ENCODE measurements at places on chromosomes 2 and 18. TPM values are rescaled to one million over a fixed set of nuclear protein-coding genes. Genes with fewer than 3 reads are reported as not detected.

TMEFF2 gene
- total RNA-seq = 1.4 TPM

- DNase-seq = no peak
Measured at GRCh38 chr2:20326163-20326780, 24.4 kb downstream of the PUM2 start.

WDR35 gene
- 4.6 TPM for total RNA-seq

RAX gene
- total RNA-seq = not detected

- DNase-seq = no peak
Measured at GRCh38 chr18:55953326-55953725, 365.3 kb upstream of the TCF4 start.

MYO1B gene
- total RNA-seq = 114 TPM

CDK5R2 gene
- not detected for total RNA-seq

- DNase-seq = no peak
Measured at GRCh38 chr18:46412916-46413315, 244.1 kb downstream of the LOXHD1 start.

DNA sequence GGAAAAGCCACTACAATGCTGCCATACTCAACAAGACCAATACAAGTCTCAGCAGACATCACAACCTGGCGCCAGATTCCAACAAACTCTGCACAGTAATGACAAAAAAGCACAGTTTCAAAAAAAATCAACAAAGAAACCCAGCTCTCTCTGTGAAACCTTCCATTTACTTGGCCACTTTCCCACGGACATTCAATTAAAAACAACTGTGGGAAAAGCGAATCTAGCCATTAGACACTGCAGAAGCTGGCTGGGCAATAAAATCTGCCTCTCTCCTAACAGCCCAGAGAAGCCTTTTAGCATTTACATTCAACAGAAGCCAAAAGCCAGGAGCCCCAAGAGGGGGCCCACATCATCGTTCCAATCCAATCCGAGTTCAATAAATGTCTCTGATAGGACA, 128.9 kb downstream of the HDAC4 start:
- no peak for DNase-seq

DNA sequence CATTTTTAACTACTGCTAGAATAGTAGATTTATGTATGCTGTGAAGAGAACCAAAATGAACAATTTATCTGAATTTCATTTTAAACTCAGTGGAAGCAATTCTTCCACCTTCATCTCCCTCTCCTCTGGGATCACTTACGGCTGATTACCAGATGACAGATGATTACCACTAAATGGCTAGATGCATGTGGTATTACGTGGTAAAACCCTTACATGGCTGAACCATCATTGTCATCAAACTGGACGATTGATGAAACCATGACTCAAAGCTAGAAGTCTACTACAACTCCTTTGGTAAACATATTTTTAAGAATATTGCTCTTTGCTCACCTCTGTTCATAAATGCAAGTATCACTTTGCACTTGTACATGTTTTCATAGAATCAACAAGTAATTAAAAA, 48.5 kb upstream of the DOCK10 start:
- no peak for DNase-seq

GRCh38 chr2:27798948-27799645, 27.6 kb downstream of the MRPL33 start:
- DNase-seq = no peak

DNA sequence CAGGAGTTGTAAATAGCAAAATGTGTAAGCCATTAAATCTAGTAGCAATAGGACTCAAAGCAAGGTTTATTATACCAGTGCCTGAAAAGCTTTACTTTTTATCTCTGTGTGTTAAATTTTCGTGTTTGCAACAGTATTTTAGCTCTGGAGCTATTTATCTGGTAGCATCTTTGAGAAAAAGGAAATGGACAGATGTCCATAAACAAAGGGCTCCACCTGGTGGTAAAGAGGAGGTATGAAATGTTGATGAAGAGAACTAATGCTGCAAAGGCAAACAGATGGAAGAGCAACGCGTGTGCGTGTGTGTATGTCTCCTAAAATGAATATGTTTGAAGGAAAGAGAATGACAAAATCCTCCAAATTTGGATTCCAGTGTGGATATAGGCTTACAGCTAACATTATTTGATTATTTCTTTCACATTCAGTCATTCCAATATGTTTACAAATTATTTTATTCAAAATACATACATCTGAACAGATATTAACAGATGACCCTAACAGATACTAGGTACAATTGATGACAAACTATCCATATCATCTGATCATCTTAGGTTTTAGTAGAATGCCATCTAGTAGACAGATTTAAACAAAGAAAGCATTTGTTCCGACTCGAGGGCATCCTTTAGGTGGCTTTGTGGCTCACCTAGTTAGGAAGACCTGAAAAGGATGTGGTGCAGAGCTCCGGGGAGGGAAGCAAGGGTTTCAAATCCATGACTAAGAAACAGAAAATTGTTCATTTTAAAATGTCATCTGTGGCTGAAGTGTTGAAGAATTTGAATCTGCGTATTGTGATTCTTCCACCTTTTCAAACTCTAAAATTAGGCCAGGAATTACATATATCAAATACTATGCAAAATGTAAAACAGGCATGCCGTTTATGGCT, 383.3 kb downstream of the MTX2 start:
- no peak for DNase-seq

GKN2 gene
- total RNA-seq = not detected

GRCh38 chr2:146189541-146189940, 1655.3 kb upstream of the ACVR2A start:
- no peak for DNase-seq

GRCh38 chr2:224958873-224959272, 83.4 kb downstream of the DOCK10 start:
- DNase-seq = no peak

- no peak for DNase-seq
Measured at GRCh38 chr18:34723143-34723542, 13.0 kb downstream of the DTNA start.

DNA sequence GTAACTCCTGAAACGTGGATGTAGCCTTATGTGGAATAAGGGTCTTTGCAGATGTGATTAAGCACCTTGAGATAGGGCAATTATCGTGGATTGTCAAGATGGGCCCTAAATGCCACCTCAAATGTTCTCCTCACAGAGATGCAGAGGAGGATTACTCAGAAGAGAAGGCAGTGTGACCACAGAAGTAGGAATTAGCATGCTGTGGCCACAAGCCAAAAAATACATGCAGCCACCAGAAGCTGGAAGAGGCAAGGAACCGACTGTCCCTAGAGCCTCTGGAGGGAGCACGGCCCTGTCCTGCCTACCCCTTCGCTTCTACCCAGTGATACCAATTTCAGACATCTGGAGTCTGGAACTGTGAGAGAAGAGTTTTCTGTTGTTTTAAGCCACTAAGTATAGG, 47.3 kb upstream of the MGAT5 start:
- DNase-seq = no peak

ANKRD30BL gene
- not detected for total RNA-seq

SKA1 gene
- 4.3 TPM for total RNA-seq

DNA sequence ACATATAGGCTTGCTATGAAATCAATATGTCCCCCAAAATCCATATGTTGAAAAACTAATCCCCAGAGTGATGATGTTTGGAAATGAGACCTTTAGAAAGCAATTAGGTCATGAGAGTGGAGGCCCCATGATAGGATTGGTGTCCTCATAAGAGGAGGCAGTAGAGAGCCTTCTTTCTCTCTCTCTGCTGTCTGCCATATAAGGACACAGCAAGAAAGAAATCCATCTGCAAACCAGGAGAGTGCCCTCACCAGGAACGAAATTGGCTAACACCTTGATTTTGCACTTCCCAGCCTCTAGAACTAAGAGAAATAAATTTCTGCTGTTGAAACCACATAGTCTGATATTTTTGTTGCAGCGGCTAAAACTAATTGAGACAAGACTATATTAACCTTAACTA, 89.5 kb downstream of the NBAS start:
- no peak for DNase-seq

DNA sequence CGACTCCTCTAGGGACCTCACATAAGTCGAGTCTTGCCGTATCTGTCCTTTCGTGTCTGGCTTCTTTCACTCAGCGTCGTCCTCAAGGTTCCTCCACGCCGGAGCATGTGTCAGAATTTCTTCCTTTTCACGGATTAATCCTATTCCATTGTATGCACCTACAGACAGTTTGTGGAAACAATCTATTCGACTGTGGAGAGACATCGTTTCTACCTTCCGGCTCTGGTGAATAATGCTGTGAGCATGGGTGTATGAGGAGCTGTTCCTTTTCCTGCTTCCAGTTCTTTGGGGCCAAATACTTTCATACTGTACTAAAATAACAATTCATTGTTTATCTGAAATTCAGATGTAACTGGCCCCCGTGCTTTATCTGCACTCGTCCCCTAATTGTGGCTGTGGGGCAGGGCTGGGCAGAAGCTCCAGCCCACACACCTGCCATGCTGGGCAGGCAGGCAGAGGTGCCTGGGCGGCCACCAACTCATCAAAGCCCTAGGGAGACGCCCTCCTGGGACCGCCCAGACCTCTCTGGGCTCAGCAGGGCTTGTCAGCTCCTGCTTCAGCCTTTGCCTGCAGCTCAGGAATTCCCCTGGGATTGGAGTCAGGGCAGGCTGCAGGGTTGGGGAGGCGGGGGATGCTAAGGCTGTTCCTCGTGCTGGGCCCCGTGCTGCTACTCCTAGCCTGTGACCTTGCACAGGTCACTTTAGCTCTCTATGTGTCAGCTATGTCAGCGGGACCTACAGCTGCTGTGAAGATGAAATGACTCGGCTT, 14.5 kb downstream of the GPC1 start:
- no peak for DNase-seq

GNAL gene
- 5.9 TPM for total RNA-seq

DNA sequence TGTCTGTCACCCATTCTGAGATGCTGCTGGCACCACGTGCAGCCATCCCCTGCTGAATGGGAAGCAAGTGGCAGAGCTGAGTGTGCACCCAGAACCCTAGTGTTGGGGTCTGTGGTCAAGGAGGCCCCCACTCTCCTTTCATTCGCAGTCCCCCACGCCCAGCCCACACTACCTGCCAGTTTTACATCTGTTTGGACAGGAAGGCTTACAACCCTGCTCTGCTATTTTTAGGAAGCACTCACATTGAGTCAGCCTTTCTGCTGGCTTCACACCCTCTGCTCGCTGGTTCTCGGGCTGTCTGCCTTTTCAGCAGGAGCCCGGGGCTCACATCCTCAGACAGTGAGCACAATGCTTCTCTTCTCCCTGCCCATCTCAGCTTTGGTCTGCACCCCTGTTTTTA, 10.7 kb upstream of the ADCY3 start:
- no peak for DNase-seq

DNA sequence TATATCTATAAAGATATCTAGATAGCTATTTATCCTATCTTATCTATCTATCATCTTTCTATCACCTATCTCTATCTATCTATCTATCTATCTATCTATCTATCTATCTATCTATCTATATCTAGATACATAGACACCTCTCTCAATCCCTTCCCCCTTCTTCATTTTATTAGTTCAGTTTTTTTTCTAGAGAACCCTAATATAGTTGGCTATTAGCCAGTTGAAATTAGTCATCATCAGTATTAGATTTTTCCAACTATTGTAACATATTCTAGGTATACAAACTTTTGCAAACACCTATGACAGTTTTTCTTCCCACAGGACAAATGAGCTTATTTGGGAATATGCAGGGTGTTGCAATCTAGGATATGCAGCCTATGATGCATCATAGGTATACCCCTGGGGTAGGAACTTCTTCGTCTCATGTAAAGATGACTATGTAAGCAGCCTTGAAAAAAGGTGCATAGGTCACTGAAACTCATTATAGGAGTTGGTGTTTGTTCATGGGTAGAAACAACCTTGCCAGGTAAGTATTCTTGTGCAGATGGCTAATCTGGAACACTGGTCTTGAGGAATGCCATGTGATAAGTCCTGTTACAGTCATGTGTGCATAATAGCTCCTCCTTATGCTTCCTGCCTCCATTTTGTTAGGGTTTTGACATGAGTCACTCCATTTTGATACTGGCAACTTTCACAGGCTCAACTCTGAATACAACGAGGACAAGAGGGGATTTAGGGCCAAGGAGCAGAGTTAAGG, 160.7 kb upstream of the ZSWIM2 start:
- DNase-seq = no peak

DNA sequence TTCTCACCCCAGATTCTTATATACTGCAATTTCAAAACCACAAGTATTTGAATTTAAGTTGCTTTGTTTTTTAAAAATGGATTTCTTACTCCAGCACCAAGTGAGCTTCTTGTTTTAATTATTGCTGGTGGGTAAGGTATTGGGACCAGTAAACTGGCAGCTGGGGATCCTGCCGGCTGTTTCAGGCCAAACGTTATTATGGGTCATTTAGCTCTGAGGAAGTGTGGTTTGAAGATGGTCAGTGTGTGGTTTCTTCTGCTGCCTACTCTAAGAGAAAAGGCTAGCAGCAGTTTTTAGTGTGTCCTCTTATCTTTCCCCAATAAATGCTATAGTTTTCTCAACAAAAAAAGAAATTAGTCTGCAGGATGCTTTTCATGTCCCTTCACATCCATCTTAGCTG, 30.6 kb downstream of the CFAP221 start:
- no peak for DNase-seq

DNA sequence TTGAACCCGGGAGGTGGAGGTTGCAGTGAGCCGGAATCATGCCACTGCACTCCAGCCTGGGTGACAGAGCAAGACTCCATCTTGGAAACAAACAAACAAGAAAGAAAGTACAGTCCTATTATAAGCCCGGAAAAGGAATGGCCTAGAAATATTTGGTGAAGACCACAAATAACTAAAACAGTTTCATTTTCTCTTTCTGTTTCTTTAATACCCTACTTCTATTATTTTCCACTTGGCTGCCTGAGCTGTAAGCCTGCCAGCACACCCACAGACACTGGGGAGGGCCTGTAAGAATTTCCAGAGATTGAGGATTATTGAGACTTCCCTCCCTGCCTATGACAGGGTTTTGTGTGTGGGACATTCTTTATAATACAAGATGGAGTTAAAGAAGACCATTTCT, 188.0 kb upstream of the DCC start:
- no peak for DNase-seq

DNA sequence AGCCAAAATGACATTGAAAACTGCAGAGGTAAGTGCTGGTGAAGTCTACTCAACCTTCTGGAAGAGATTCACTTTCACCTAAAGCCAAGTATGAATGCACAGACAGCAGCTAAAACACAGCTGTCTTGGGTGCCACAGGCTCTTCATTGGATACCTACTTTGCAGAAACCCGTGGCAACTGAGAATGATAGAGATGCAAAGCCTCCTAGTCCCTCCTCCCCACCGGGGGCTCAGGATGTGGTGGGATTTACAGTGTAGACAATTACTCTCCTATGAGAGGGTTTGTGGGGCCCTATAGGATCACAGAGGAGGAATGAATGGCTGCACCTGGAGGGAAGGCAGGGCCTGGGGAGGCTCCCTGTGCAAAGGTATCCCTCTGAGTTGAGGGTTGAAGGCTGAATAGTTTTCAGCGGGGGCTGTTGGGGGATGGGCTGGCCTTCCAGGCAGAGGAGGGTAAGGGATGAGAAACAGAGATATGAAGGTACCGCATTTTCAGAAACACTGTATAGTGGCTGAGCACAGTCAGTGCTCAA, 131.6 kb downstream of the RNF144A start:
- DNase-seq = no peak

DNA sequence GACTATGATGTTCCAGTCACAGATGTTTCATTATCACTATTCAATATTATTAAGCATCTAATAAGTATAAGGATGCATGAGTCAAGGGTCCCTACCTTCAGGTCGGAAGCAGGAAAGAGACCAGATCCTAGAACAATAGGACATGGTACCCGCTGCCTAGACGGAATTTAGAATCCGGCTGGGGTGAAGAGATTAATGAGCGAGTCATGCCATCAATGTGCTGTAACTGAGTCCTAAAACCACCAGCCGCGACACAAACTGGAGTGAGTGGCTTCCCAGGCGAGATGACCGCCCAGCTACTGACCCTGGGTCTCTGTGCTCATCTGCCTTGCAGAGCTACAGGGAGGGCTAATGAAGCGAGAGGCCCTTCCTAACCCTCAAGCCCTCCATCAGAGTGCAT, 73.6 kb downstream of the DNMT3A start:
- DNase-seq = no peak
